ENCODE measurements at places on chromosomes 12 and 14. TPM values are rescaled to one million over a fixed set of nuclear protein-coding genes. Genes with fewer than 3 reads are reported as not detected.

GRCh38 chr14:52926953-52927352 is 23.9 kb downstream of the FERMT2 start:
- no peaks in the 10 kb centered on the region for H3K4me1 ChIP-seq
- no peak overlapping the region for H3K27ac ChIP-seq
- H3K27me3 ChIP-seq = no peaks in the 10 kb centered on the region
- no peak overlapping the region for H3K4me3 ChIP-seq

DNA sequence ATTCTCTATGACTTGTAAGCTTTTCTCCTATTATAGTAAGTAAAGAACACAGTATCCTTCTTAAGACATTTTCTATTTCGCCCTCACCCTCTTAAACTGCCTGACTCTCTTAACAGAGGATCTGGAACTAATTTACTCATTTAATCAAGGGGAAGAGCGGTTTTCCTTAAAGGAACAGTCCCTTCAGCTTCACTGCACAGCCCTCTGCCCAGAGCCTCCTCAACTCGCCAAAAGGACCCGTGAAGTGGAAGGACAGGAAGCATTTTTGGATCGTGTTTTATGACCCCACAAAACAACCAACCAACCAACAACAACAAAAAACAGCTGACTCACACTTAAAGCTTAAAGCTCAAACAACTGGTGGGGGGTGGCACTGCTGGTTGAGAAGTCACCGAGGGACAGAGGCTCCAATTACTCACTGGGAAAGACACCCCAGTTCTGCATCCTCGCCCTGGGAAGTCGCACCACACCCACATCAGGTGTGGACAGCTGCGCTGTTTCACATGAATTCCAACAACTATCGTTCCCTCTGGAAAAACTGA is 35.7 kb downstream of the NID2 start:
- no peaks in the 10 kb centered on the region for H3K36me3 ChIP-seq
- H3K4me1 ChIP-seq = no peaks in the 10 kb centered on the region
- no peak overlapping the region for H3K27ac ChIP-seq
- no peak overlapping the region for H3K4me3 ChIP-seq
- no peak for DNase-seq

- no peak overlapping the region for H3K27ac ChIP-seq
- no peak for DNase-seq
- H3K4me3 ChIP-seq = no peak overlapping the region
- peaks cover 19% of the 10 kb centered on the region for H3K4me1 ChIP-seq
- no peaks in the 10 kb centered on the region for H3K36me3 ChIP-seq
Observed at GRCh38 chr12:62252576-62252975, 7.6 kb upstream of the USP15 start.

- H3K27me3 ChIP-seq = no peaks in the 10 kb centered on the region
- no peak overlapping the region for H3K27ac ChIP-seq
- DNase-seq = no peak
Observed at GRCh38 chr12:25800101-25800500, 158.4 kb upstream of the RASSF8 start.

GRCh38 chr12:93763746-93764147 is 86.6 kb downstream of the CRADD start:
- DNase-seq = no peak
- H3K27me3 ChIP-seq = no peaks in the 10 kb centered on the region
- no peak overlapping the region for H3K4me3 ChIP-seq
- no peaks in the 10 kb centered on the region for H3K36me3 ChIP-seq

GRCh38 chr12:53231921-53232645 is at the start of gene RARG:
RARG (minus strand) TSS chr12:53232209; CDS start chr12:53227545, 4,664 bp downstream.
- H3K4me3 ChIP-seq = peak within 1 kb of the TSS; percentile 55
- H3K27me3 ChIP-seq = no peaks in the 10 kb centered on the region
- H3K4me1 ChIP-seq = peaks cover 93% of the 10 kb centered on the region
- H3K27ac ChIP-seq = peak within 1 kb of the TSS; percentile 86
- H3K36me3 ChIP-seq = peaks cover 5% of the 10 kb centered on the region

DNA sequence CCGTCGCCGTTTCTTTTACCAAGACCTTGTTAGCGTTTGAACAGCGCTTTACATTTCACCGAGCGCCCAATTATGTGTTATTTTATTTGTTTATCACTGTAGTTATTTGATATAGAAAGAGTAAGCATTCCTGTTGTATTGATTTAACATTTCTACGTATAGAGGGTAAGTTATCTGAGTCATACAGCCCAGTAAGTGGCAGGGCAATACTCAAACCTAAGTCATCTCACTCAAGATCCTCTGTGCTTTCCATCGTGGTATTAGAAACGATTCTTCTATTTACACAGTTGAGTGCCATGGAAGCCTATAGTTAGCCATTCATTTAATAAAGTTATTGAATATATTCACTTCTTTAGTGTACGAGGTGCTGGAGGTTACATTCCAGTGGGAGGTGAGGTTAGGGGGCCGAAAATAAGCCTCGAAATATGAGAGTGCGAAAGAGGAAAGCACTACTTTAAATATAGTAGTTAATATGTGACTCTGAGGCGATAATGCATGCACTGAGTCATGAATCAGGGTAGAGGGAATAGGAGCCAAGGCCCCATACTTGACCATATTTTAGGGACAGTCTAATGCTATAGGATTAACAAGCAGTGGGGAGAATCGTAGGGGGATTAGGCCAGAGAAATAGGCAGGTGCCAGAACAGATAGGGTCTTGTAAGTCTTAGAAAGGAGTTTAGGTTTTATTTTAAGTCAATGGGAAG is 629 bp downstream of the RAD51AP1 start:
- H3K27ac ChIP-seq = no peak overlapping the region
- no peak for DNase-seq
- H3K4me1 ChIP-seq = peaks cover 7% of the 10 kb centered on the region
- no peaks in the 10 kb centered on the region for H3K27me3 ChIP-seq

The PROX2 gene
- 0.25 TPM for total RNA-seq

DNA sequence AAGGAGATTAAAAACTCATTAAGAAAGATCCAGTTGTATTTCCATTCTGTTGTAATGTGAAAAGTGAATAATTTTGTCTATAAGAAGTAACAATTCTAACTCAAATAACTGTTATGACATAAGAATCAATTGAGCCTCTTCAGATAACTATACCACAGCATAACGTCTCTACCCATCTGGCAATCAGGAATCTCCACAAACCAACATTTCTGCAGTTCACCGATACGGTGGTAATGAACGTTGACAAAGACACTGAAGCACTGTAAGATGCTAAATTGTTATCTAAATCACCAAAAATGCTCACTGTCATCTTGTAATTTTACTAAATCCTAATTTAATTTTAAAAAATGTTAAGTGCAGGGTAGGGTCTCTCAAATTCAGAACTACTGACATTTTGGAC is 130.9 kb upstream of the USP15 start:
- H3K4me1 ChIP-seq = no peaks in the 10 kb centered on the region
- DNase-seq = no peak
- H3K4me3 ChIP-seq = no peak overlapping the region
- no peak overlapping the region for H3K27ac ChIP-seq
- no peaks in the 10 kb centered on the region for H3K36me3 ChIP-seq

- peak; percentile 82 for DNase-seq
- no peaks in the 10 kb centered on the region for H3K36me3 ChIP-seq
- H3K4me1 ChIP-seq = peaks cover 8% of the 10 kb centered on the region
- peak overlapping the region; percentile 31 for H3K27ac ChIP-seq
Observed at GRCh38 chr12:89756585-89757398, 48.2 kb upstream of the ATP2B1 start.

- H3K36me3 ChIP-seq = no peaks in the 10 kb centered on the region
- DNase-seq = no peak
- no peaks in the 10 kb centered on the region for H3K27me3 ChIP-seq
- no peaks in the 10 kb centered on the region for H3K4me1 ChIP-seq
- H3K27ac ChIP-seq = no peak overlapping the region
Observed at GRCh38 chr12:24113701-24114100, 164.2 kb upstream of the SOX5 start.

The PRB2 gene
- total RNA-seq = not detected

The MYF6 gene
- not detected for total RNA-seq
